Activated naive CD4-positive, alpha-beta T cell treated with anti-CD3 and anti-CD28 coated beads, Interleukin-2, amount 10 ng/mL, durations not matched to agents 7 days and 5 days (primary cell): ENCODE measurements at places on chromosomes 4 and X.

DNA sequence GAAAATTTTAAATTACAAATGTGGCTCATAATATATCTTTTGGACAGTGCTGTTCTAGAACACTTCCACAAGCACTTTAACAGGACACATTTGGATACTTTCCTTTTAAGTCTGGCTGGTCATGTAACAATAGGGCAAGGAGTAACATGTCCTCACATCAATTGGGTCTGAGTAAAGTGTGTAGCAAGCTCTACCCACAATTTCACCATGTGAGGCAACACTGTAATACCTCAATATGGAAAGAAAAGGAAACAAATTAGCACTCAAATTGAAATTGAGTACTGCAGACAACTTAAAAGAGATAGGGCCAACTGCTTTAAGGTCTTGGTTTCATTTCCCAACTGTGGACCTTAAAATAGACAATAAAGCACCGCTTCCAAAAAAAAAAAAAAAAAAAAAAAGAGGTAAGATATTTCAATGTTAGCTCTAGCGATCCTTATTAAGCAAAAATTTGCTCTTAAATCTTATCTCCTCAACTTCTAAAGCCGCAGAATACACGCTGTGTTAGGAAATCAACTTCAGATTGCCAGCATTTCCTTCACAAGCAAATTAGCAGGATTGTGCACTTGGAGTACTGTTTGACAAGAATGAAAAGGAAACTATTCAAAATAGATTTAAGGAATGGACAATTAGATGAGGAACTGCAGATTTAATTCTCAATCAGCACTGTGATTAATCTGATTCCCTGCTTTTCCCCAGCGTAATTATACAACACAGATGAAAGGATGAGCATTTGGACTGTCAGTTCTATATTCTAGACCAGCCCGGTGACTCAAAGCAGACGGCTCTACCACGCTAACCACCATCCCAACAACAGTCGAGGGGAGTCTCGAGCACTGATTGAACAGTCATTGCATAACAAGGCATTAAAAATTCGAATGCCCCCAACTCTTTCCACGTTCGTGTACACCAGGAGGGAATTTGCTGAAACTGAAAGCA lies 1.6 kb downstream of the CASK start:
- DNase-seq: peak; percentile 50

DNA sequence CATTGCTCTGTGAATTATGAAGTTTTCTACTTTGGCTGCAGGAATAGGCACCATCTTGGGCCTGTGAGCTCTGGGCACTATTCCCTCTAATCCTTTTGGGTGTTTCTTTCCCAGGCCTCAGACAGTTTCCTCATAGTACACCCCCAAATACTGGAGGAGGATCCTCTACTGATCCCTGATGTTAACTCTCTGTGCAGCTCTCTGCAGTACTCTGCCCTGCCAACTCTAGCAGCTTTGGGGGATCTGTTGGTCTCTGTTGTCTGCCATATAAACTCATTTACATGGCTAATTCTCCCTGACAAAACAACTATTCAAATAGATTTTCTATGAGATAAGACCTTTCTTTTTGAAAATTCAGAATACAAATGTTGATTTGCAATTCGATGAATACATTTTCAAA lies 29.9 kb downstream of the USP53 start:
- no peak for DNase-seq

GRCh38 chr4:184657144-184657543 lies 7.6 kb downstream of the PRIMPOL start:
- no peak for DNase-seq

DNA sequence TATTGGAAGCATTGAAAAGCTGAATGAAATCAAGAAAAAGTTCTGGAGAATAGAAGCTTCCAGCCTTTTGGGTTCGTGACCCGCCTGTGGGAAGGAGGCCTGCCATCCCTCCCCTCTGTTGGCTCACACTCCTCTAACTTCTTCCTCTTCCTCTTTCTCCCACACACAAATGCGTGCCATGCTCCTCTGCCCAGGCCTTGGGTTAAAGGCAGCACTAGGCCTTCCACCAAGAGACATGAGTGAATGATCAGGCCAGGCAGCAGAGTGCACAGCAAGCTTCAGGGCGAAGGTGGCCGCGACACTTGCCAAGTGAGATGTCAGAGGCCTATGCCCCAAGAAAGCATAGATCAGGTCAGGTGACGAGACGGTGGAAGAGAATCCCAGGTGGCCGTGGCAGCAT lies 38.4 kb downstream of the FAM193A start:
- DNase-seq: no peak

- no peak for DNase-seq
Observed at GRCh38 chr4:87677731-87678130, 27.7 kb downstream of the DMP1 start.
